ENCODE measurements at places on chromosomes 2 and 18.

DNA sequence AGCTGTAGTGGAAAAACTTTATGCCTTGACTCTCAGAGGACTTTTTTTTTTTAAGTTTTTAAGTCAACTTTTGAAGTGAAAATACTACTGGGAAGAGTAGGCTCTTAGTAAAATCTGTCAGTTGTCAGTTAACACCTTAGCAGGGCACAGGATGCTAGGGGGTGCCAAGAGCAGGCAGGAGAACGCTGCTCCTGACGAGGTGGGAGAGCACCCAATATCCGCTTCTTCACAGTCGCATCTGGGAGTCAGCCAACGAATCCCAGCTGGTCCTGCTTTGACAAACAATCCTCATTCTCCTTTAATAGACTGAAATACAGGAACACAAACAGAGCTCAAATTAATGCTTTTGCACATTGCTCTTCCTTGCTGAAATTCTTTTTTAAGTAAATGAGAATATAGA is 709.5 kb upstream of the ACVR2A start:
- DNase-seq = no peak

GRCh38 chr2:229451852-229452251 is 180.8 kb upstream of the PID1 start:
- DNase-seq = no peak

GRCh38 chr2:9214873-9215272 is 8.3 kb downstream of the ASAP2 start:
- no peak for DNase-seq

GRCh38 chr2:137467246-137467862 is 496.9 kb upstream of the HNMT start:
- peak; percentile 61 for DNase-seq

- DNase-seq = no peak
Measured at GRCh38 chr2:106174056-106174455, 20.0 kb downstream of the UXS1 start.

- no peak for DNase-seq
Measured at GRCh38 chr2:229553091-229553490, 161.3 kb downstream of the DNER start.

Measured in D341Med (cell line).